ENCODE measurements at places on chromosomes 3 and 15.

DNA sequence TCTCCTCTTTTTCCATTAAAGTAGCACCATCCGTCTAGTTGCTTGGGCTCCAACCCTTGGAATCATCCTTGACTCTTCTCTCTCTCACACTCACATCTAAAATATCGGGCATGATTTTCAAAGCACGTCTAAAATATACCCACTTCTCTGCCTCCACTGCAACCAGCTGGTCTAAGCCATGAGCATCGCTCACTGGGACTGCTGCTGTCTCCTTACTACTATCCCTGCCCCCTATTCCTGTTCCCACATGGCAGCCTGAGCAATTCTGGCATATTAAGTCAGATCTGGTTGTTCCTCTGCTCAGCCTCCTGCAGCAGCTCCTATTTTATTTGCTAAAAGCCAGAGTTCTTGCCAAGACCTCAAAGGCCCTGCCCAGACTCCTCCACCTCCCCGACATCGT is 53.7 kb downstream of the ST6GAL1 start:
- no peak for DNase-seq

DNA sequence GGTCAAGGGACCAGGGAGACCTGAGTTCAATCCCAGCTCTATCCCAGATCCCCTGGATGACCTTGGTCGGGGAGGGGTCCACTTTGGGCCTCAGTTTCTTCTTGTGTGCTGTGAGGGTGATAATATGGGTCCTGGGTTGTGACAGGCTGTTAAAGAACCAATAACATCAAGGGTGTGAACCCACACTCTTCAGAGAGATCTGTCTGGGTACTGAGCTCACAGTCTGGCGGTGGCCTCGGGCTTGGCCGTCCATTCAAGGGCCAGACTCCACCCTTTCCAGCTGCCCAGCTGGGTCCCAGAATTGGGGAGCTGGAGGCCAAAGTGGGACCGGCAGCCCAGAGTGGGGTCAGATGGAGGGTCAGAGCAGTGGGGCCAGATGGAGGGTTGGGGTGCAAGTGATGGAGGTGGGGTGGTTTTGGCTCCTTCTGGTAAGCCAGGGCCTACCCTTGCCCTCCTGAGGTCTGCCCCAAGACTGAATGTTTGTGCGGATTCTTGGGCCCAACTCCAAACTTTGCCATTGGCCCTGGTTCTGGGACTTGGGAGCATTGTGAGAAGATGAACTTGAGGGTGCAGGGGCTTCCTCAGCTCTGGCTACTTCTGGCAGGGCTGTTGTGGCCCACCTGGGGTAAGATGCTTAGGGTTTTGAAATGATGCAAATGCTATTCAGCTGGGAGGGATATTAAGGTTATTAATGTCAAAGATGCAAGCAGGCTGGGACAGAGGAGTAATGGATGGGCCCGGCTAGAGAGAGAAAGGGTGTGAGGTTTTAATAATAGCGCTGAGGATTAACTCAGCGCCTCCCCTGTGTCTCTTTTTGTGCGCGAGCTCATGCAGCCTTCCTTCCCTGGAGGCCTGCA is 1.5 kb downstream of the CORO2B start:
- DNase-seq = no peak

GRCh38 chr3:80663426-80663825 is 895.6 kb upstream of the ROBO1 start:
- no peak for DNase-seq

DNA sequence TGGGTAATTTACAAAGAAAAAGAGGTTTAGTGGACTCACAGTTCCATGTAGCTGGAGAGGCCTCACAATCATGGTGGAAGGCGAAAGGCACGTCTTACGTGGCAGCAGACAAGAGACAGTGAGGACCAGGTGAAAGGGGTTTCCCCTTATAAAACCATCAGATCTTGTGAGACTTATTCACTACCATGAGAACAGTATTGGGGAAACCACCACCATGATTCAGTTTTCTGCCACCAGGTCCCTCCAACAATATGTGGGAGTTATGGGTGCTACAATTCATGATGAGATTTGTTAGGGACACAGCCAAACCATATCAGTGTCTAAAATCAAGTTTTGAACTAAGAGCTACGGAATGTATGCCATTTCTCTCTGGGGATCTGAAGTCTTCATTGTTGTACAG is 354.8 kb upstream of the C2CD4B start:
- no peak for DNase-seq

- no peak for DNase-seq
Observed at GRCh38 chr15:81008312-81008711, 7.6 kb downstream of the TLNRD1 start.

Data from stimulated activated CD8-positive, alpha-beta memory T cell treated with anti-CD3 and anti-CD28 coated beads, Interleukin-7, amount 100 ng/mL, for 1 hour (primary cell).